ENCODE measurements at places on chromosomes 6 and 20. TPM values are rescaled to one million over a fixed set of nuclear protein-coding genes. Genes with fewer than 3 reads are reported as not detected.

DNA sequence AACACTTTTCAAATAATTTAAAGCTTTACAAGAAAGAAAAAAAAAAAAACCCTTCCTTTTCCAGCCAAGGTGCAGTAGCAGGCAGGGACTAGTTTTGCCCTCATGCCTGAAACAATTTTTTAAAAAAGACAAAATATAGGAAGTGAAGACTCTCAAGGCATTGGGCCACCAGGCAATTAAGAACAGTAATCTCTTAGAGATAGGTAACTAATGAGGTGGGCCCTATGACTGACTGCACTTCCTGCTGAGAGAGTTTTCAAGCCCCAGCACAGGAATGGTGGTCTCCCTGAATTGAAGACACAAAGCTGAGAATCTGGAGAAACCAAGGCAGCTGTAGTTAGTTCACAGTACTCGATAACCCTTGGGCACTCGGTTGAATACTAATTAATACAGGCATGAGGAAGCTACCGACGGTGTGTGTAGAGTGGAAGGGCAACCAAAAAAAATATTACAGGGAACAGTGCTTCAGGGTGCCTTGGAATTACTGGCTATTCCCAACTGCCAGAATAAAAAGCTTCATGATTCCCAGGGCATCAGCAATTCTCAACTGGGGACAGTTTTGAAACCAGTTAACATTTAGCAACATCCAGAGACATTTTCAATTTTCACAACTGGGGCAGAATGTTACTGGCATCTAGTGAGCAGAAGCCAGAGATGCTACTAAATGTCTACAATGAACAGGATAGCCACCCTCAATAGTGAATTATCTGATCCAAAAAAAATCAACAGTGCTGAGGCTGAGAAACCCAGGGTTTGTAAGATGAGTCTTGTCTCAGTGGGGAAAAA, 36.0 kb upstream of the PLN start:
- no peaks in the 10 kb centered on the region for H3K36me3 ChIP-seq
- H3K27ac ChIP-seq: no peak overlapping the region
- H3K4me3 ChIP-seq: no peak overlapping the region
- DNase-seq: no peak

GRCh38 chr6:36028877-36029324, 1.3 kb downstream of the MAPK14 start:
- no peaks in the 10 kb centered on the region for H3K27me3 ChIP-seq
- peak overlapping the region; percentile 96 for H3K27ac ChIP-seq
- H3K4me3 ChIP-seq: peak overlapping the region; percentile 97

GRCh38 chr6:14502551-14502950, 385.0 kb downstream of the CD83 start:
- H3K27me3 ChIP-seq: no peaks in the 10 kb centered on the region
- peaks cover 12% of the 10 kb centered on the region for H3K4me1 ChIP-seq
- H3K36me3 ChIP-seq: no peaks in the 10 kb centered on the region
- no peak overlapping the region for H3K27ac ChIP-seq
- no peak for DNase-seq

CST4 gene
- total RNA-seq: not detected

CDSN gene
- not detected for total RNA-seq
